Stimulated activated CD8-positive, alpha-beta memory T cell treated with anti-CD3 and anti-CD28 coated beads, Interleukin-2, amount 100 ng/mL, for 48 hours (primary cell): ENCODE measurements at places on chromosomes 12 and 14.

DNA sequence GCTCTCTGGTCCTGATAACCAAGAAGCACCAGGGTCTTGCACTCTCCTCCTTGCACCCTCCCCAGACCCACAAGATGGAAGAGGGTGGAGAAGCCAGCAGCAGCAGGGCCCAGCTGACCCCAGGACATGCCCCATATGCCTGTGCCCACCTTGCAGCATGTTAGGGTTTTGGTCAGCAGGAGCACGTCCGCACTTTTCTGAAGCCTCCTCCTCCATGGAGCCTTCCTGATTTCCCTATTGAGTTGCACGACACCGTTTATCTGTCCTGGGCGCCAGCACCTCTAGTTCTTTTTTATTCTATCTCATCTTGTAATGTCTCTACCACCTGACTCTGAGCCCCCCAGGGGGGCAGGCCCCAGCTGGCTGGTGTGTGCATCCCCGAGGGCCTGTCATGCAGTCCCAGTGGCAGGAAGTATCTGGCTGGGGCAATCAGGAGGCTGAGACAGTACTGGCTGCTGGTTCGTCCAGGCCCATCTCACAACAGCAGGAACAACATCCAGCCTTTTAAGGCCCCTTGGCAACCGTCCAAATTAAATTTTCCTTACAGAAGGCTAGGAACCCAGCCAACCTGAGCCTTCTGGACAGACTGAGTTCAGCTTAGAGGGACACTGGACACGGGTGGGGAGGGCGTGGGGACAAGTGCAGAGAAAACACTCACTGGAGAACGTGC, 39.6 kb downstream of the CCDC85C start:
- no peak for DNase-seq

DNA sequence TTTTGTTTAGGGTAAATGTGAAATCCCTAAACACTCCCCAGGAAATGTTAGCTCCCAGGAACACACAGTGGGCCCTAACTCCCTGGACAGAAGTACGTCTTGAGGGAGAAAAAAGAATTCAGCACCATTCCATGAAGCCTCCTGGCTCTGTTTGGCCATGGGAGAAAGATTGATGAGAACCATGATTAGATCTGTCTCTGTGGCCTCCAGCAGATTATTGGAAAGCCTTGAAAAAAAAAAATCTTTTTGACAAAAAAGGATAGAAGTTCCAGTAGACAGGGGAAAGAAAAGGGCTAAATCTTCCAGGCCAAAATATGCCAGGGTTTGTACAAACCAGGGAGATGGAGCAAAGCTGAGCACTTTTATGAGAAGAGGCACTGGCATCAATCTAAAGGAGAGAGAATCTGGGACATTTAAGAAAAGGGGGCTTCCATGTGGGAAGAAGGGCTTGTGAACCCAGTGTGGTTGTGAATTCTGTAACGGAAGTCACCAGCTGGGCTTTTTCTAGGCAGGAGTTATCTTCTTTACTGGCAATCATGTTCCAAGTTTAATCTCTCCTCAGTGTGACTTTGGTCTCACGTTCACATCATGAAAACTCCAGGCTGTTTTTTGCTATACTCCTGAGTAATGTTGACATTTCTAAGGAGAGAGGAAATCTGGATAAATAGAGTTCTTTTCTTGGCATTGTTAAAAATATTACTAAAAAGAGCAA, 426.7 kb downstream of the RAD51B start:
- no peak for DNase-seq

DNA sequence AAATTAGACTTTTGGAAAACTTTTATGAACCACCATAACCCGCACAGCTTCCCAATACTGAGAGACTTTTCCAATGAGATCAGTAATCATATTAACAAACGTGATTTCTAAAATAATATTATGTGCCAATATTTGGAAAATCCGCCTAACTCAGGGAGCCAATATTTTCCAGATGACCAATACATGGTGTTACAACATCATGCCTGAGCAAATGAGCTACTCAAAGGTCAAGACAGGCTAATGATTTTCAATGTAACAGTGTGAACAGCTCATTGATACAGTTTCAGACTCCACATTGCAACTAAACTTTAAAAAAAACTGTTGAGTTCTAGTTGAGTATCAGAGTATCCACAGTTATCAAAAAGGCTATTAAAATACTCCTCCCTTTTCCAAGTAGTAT, 46.8 kb downstream of the RNF34 start:
- no peak for DNase-seq

DNA sequence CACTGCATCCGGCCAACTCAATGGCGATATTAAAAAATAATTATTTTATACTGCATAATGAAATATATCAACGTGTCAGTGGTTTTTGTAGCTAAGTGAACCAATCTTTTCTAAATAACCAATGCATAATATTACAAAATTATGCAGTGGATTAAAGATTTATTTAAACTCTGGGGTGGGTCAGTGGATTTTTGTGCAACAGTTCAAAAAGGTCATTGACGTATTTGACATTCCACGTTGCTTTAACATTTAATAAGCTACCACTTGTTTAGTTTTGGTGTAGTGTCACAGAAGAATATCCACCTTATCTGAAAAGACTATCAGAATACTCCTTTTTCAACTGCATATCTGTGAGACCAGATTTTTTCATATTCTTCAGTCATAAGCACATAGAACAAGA, 2.6 kb downstream of the ZC3H14 start:
- no peak for DNase-seq

DNA sequence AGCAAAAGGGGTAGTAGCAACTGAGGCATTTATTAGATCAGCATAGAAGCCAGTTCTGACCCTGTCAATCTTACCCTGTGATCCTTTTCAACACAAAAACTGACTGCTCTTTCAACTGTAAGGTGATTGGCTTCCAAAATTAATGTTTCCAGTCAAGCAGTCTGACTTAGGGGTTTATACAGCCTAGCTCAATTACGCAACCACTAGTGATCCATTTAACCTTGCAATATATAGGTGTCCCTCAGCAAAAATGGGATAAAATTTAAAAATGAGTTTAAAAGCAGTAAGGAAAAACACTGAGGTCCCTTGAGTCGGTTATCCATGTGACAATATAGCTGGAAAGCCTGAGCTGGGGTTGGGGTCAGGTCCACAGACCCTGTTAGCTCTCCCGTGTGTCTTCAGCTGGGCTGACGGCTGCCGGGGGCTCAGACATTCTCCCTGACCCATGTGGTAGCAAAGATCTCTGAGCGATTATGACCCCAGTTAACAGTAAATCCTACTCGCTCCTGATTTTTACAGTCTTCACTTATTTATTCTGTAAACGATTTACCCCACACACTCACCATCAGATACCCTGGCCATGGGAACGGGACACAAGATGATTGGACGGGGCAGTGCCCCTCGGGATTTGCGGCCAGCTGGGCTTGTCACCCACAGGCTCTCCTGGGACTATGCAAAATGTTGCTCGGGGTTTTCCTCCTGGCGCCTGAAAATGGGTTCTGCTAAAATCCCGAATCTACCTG, 16.6 kb downstream of the ADGRD1 start:
- DNase-seq, result no peak

- DNase-seq, result no peak
These were observed 7.0 kb downstream of the ADCY6 start for GRCh38 chr12:48781750-48782456.

- no peak for DNase-seq
These were observed 7.0 kb downstream of the TNS2 start for GRCh38 chr12:53056901-53057300.

GRCh38 chr12:107449891-107450290, 235.7 kb upstream of the PWP1 start:
- no peak for DNase-seq
